ENCODE measurements at places on chromosomes 7 and 10.

DNA sequence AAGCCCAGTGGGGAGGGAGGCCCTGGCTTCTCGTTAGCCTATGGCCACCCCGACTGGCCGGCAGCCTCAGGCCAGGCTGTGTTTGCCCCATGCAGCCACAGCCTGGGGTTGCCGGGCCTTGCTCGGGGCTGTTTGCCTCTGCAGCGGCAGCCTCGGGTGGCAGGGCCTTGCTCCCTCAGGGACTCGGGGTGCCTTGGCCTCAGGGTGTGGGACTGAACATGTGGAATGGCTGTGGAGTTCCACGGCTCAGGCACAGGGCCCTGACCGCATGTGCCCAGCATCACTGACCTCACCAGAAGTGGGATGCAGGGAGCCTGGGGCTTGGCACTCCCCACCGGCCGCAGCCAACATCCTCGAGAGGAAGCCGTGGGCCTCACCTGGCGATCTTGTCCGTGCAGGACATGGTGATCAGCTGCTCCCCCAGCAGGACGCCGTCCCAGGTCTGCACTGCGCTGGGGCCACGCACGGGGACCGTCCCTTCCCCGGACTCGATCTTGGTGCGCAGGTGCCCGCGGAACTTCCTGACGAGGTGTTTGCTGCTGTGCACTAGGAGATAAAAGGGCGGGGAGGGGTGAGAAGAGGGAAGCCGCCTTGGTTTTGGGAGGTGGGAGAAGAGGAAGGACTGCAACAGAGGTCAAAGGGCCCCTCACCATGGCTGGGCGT is 160.5 kb downstream of the WDR37 start:
- no peak for DNase-seq

DNA sequence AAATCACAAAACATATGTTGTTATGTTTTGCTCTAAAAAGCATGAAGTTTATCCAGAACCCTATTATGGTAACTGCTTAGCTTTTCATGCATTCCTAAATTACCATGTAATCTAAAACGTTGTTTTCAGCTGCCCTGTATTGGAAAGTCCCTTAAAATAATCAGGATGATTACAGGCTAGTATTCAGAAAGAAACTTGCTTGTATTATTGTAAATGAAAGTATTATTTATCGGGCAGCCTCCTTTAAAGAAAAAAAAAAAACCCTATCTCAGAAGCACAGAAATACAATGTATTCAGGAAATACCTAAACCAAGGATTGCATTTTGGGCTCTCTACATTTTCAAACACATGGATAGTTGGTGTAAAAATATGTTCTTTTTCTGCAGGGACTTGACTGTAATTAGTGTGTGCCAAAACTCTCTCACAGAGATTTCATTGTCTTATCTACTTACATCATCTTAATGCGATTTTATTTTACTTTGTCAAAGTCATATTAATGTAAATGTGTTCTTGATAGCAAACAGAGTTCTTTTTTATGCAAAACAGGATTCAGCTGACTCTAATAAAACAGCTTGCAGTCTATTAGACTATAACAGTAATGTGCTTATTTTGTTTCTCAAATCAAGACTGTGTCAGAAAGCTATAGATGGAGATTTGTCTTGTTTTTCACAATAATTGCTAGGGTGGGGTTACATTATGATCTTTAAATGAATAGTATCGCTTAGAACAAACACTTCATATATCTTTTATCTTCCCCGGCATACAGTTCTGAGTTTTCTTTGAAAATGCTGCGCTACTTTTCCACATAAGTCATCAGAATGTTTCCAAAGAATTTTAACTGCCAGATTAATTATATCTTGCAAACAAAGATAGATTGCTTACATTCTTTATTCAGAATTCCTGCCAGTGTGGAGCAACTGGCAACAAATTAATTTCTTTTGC is 65.3 kb upstream of the ARID5B start:
- DNase-seq = no peak

DNA sequence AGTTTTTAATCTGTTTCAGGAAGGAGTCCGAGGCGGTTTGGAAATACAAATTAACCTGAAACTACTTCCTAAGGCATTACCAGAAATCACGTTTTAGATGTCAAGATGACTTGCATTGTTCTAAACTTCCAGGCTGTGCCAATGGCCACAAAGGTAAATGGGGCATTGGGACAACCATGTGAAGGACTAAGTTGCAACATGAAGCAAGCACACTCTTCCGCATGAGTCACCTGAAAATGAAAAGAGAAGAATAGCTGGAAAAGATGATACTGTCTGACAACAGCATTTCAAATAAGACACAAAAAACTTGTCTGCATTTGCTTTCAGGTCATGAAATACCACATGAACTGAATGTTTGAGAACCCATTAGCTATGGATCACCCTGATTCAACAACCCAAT is 262.1 kb downstream of the AHR start:
- no peak for DNase-seq

- DNase-seq = no peak
Measured at GRCh38 chr10:995559-995926, 7.3 kb downstream of the GTPBP4 start.

DNA sequence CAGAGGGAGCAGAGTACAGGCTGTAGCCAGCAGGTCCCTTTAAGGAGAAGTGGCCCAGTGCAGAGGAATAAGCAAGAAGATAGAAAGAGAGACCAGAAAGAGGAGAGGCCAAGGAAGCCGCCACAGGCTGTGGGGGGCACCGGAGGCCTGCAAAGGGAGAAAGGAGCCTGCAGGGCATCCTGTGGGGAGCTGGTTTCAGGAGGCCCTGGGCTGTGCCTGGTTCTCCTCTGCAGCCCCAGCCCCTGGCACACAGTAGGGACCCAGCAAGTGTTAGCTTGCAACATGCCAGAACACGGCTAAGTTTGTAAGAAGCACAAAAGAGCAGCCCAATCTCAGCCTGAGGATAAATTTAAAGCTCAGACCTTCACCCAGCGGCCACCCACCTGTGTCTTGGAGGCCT is 12.3 kb upstream of the C10orf71 start:
- no peak for DNase-seq

GRCh38 chr7:24328050-24328449 is 44.1 kb downstream of the NPY start:
- peak; percentile 36 for DNase-seq

GRCh38 chr7:64839910-64840309 is 45.7 kb downstream of the ZNF138 start:
- DNase-seq = no peak

DNA sequence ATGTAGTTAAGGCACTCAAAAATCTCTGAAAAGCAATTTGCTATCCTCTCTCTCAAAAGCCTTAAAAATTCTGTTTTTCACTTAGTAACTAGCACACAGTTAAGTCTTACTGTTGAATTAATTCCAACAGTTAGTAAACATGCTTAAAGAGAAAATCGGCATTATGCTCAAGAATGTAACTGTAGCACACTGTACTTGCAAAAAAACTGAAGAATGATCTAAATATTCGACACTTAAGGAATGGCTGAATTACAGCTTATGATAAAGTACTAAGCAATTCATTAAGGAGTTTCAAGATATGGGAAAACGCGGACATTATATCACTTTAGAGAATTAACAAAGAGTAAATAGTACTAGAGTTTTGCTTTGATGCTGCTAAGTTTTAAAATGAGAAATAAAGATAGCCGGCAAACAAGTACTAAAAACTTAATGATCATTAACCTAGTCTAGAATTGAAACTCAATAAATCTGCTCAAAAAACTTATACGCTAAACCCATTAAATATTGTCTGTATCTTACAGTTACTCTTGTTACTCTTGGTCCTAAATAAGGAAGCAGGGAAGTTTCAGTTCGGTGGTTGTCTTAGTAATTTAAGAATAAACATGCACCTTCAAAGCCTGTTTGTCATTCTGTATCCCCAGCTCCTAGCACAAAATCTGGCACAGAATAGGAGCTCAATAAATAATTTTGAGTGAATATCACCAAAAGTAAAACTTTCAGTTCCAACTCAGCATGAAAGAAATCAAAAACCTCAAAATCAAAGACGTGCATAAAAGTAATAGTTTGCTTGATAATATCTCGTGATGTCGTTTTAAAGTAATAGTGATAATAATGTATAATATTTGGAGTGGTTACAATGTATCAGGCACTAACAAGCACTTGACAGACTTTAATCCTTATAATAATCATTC is 1.2 kb downstream of the TRDMT1 start:
- no peak for DNase-seq

- DNase-seq = no peak
Measured at GRCh38 chr10:103111031-103111917, 81.8 kb downstream of the NT5C2 start.

GRCh38 chr7:130881799-130882141 is 147.8 kb upstream of the KLF14 start:
- no peak for DNase-seq

- DNase-seq = no peak
Measured at GRCh38 chr10:101708073-101708472, 13.1 kb upstream of the FBXW4 start.

GRCh38 chr10:106997721-106998120 is 166.8 kb downstream of the SORCS1 start:
- DNase-seq = no peak

GRCh38 chr10:122638106-122638505 is 61.5 kb downstream of the C10orf120 start:
- DNase-seq = no peak

GRCh38 chr7:19369182-19369581 is 224.0 kb upstream of the FERD3L start:
- DNase-seq = peak; percentile 68

DNA sequence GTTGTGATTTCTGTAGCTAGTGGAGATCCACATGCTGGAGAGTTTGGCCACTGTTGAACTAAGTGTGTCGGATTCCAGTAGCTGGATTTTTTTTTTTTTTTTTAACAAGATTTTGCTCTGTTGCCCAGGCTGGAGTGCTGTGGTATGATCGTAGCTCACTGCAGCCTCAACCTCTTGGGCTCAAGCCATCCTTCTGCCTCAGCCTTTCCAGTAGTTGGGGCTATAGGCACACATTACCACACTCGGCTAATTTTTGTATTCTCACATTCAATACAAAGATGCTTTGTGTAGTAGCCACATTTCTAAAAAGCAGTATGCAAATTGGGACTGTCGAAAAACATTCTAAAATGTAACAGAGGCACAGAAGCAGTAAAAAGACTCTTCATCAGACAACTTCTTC is 63.5 kb downstream of the RABGEF1 start:
- DNase-seq = no peak

DNA sequence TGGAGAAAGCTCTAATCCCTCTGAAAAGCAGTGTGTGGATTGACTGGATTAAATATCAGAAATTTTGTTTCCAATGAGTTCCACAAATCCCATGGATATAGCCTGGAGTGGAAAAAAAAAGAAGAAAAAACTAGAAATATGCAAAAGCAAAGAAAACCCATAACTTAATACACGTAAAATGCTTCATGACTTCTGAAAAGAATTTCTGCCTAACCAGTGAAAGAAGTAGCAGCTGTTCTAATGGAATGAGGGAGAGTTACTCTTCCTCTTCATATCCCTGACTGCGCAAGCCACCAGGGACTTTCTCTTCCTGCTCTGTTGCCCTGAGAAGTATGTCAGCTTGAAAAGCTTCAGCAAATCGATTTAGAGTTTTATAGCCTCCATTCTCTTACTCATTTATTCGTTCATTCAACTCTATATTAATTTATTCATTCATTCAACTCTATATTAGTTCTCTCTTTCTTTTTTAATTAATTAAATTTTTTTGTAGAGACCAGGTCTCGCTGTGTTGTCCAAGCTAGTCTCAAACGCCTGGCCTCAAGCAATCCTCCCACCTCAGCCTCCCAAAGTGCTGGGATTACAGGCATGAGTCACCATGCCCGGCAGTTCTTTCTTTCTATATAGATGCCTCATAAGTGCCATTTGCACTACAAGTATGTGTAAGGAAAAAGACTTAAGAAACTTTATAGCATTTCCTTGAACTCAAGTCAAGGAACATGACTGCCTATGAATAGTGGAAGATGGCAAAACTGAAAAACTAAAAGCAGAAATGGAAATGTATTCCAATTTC is 447.3 kb upstream of the NRP1 start:
- DNase-seq = no peak

GRCh38 chr10:112826018-112826697 is 123.9 kb upstream of the TCF7L2 start:
- no peak for DNase-seq

DNA sequence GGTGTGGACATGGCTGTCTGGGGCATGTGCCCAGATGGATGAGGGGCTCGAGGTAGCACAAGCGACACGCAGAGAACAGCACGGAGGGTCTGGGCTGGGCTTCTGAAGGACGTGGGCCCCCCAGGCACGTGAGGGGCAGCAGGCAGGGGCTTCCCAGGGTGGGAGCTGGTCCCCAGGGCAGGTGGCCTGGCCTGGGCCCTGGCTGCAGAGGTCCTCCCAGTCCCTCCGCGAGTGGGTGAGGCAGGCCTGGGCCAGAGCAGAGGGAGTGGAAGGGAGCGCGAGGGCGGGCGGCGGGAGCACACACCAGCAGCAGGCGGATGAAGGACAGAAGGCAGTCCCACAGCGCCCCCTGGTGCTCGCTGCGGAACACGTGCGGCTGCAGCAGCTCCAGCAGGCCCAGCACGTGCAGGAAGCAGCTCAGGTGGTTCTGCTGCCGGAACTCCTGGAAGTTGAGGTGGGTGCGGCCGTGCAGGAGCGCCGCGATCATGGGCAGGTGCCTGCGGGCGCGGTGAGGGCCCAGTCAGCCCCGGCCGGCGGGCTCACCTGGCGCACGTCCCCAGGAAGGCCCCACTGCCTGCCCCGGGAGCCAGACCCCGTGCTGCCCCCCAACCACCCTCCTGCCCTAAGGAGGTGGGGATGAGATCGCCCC is 14.7 kb upstream of the MICALL2 start:
- DNase-seq = peak; percentile 69

- DNase-seq = no peak
Measured at GRCh38 chr10:57562211-57562610, 705.5 kb downstream of the IPMK start.

GRCh38 chr7:16089191-16089590 is 332.1 kb downstream of the CRPPA start:
- no peak for DNase-seq
